Adrenal gland (tissue), 19 donors: ENCODE measurements at places on chromosomes 3 and 15. TPM values are rescaled to one million over a fixed set of nuclear protein-coding genes. Genes with fewer than 3 reads are reported as not detected.
A peak's percentile ranks its signal among the peaks of the same experiment; 100 is the strongest.

The MYZAP gene
- 24.8 TPM for polyA plus RNA-seq

The USP13 gene
- polyA plus RNA-seq, result 6.9 TPM

The ICE2 gene
- 14.2 TPM for polyA plus RNA-seq

The MCF2L2 gene
- 9.9 TPM for polyA plus RNA-seq

The GPR176 gene
- 9.8 TPM for polyA plus RNA-seq

The TMIE gene
- 5.4 TPM for polyA plus RNA-seq

The ADAMTSL3 gene
- 2.3 TPM for polyA plus RNA-seq

The CIB2 gene
- 5.0 TPM for polyA plus RNA-seq

The MAP4 gene
- polyA plus RNA-seq, result 52.6 TPM

DNA sequence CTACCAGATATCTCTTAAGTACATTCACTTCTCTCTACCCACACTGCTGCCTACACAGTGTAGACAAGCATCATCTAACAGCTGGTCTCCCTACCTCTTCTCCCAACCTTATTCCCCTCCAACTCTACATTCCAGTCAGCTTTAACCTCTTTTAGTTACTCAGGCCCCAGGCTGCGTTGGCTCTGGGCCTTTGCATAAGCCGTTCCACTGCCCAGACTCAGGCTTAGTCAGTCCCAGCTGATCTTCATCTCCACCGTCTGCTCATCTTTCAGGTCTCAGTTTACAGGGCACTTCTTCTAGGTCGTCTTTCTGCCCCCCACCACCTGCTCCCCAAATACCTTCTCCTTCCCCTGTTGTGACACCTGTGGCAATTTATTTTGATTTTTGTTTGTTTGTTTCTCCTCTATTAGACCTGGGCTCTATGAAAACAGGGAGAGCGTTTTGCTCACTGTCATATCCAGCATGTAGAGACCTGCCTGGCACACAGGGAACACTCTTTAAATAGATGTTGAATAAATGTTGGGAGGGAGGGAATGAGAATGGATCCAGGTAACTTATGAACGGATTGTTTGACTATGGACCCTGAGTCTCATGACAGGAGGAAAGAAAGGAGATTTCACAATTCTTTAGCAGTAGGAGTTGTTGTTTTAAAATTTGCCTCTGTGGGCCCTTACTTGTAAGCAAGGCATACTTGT is 11.1 kb downstream of the SLC27A2 start:
- no peak for DNase-seq
- H3K36me3 ChIP-seq, result no peaks in the 10 kb centered on the region
- no peaks in the 10 kb centered on the region for H3K27me3 ChIP-seq
- no peaks in the 10 kb centered on the region for H3K4me1 ChIP-seq

GRCh38 chr15:32956006-32956405 is 238.2 kb downstream of the GREM1 start:
- DNase-seq, result no peak
- H3K27me3 ChIP-seq, result no peaks in the 10 kb centered on the region
- no peak overlapping the region for H3K4me3 ChIP-seq
- no peak overlapping the region for H3K27ac ChIP-seq

DNA sequence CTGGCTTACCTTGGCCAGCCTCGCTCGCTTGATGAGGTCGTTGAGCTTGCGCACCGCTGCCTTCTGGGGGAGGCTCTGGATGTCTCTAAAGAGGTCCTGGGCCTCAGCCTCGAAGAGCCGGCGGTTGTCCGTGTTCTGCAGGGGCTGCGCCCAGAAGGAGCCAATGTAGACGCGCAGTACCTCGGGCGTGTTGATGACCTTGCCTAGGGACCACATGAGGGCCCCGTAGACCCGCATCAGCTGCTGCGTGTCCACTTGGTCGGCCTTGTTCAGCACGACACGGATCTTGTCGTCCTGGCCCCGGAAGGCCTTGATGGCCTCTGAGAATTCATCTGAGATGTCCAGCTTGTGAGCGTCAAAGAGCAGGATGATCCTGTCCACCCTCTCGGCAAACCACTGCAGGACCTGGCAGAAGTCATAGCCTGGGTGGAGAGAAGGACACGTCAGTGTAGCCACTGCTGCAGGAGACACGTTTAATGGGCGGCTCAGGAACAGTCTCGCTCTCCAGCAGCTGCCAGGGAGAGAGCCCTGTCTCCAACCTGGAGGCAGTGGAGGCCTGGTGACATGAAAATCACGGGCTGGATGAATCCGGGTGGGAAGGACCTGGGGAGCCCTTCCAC is 25.5 kb upstream of the SPTBN5 start:
- no peak overlapping the region for H3K4me3 ChIP-seq
- H3K27me3 ChIP-seq, result no peaks in the 10 kb centered on the region
- H3K4me1 ChIP-seq, result peaks cover 49% of the 10 kb centered on the region
- DNase-seq, result no peak
- H3K36me3 ChIP-seq, result peaks cover 11% of the 10 kb centered on the region
- H3K27ac ChIP-seq, result no peak overlapping the region

- H3K4me1 ChIP-seq, result no peaks in the 10 kb centered on the region
- H3K4me3 ChIP-seq, result no peak overlapping the region
- peaks cover 23% of the 10 kb centered on the region for H3K36me3 ChIP-seq
- no peak overlapping the region for H3K27ac ChIP-seq
- H3K27me3 ChIP-seq, result no peaks in the 10 kb centered on the region
These were observed 61.6 kb downstream of the ATP2C1 start for GRCh38 chr3:130955481-130955880.

DNA sequence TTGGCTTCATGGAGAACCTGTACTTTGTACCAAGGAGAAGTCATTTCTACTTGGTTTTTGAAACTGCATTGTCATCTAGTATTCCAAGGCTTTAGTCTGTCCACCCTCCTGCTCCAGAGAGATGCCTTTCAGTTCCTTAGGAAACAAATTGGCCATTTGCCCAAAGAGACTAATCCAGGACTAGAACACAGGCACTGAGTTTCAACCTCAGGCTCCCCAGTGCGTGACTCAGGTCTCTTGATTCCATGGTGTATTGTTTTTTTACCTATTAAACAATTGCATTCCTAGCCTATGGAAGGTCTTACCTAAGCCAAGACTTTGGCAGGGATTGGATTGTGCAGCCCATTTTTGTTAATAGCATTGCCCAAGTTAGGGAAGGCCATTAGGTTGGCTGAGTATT is 214.8 kb upstream of the CTDSPL start:
- H3K4me1 ChIP-seq, result peaks cover 32% of the 10 kb centered on the region
- peak overlapping the region; percentile 75 for H3K27ac ChIP-seq
- H3K4me3 ChIP-seq, result no peak overlapping the region

- no peaks in the 10 kb centered on the region for H3K36me3 ChIP-seq
- peaks cover 3% of the 10 kb centered on the region for H3K4me1 ChIP-seq
- DNase-seq, result no peak
- H3K27me3 ChIP-seq, result no peaks in the 10 kb centered on the region
- no peak overlapping the region for H3K4me3 ChIP-seq
These were observed 24.7 kb upstream of the TM4SF4 start for GRCh38 chr3:149449799-149450198.

DNA sequence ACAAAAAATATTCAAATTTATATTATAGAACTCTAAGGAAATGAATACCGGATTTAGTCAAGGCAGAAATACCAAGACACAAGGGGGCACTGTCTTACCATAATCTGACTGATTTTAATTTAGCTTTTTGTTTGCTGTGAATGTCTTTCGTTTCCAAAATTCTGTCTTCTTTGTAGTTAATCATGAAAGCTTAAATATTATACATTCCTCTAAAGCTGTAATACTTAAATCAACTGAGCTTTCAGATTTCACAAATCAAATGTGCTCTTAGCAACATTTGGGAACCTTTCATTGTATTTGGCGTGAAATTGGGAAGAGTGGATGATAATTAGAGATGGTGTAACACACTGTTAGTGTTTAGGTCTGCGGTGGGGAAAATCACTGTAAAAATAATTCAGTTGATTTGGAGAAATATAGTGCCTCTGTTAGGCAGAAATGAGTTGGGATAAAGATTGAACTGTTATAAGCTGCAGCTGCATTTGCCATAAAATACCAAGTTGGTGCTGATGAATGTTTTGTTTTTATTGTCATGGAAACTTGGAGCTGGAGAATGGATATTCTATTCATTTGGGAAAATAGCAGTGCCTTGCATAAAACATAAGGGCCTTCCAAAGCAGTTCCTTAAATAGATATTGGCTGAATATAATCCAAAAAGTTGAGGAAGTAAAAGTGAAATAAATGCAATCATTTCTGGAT is 228.2 kb downstream of the TCF12 start:
- peaks cover 35% of the 10 kb centered on the region for H3K4me1 ChIP-seq
- peak overlapping the region; percentile 13 for H3K4me3 ChIP-seq
- H3K27me3 ChIP-seq, result no peaks in the 10 kb centered on the region
- peak overlapping the region; percentile 17 for H3K27ac ChIP-seq
- H3K36me3 ChIP-seq, result no peaks in the 10 kb centered on the region
- DNase-seq, result no peak

GRCh38 chr3:82015241-82015640 is 253.8 kb upstream of the GBE1 start:
- no peak overlapping the region for H3K4me3 ChIP-seq
- DNase-seq, result no peak
- no peaks in the 10 kb centered on the region for H3K36me3 ChIP-seq
- no peaks in the 10 kb centered on the region for H3K27me3 ChIP-seq
- no peak overlapping the region for H3K27ac ChIP-seq

DNA sequence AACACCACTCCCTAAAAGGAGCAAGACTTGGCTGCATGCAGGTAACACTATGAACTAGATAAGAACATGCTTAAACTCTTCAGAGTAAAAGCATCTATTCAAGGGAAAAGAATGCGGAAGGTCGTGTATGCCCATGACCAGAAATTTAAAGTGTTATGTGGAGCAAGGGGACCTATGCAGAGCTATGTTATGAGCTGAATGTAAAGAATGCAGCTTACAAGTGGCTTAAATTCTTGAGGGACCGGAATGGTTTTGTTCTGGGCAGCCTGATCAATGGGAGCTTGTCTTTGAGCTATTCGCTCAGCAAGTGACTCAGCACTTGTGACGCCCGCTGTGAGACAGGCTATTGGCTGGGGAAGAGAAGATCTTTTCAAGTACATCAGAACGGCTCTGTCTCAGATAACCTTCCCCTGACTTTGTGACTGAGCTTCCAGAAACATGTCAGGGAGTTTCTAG is 367.5 kb upstream of the THBS1 start:
- H3K27me3 ChIP-seq, result no peaks in the 10 kb centered on the region
- no peak for DNase-seq
- H3K4me1 ChIP-seq, result no peaks in the 10 kb centered on the region
- no peak overlapping the region for H3K4me3 ChIP-seq
